ENCODE measurements at places on chromosomes 2 and 18.

DNA sequence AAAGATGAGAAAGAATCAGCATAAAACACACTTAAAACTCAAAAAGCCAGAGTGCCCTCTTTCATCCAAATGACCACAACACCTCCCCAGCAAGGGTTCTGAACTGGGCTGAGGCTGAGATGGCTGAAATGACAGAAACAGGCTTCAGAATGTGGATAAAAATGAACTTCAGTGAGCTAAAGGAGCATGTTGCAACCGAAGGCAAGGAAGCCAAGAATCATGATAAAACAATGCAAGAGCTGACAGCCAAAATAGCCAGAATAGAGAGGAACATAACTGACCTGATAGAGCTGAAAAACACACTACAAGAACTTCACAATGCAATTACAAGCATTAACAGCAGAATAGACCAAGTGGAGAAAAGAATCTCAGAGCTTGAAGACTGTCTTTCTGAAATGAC lies 12.2 kb upstream of the PSMA8 start:
- DNase-seq: no peak

GRCh38 chr2:184363213-184363612 lies 235.1 kb upstream of the ZNF804A start:
- DNase-seq: no peak

GRCh38 chr18:77461062-77461688 lies 211.5 kb downstream of the GALR1 start:
- DNase-seq: no peak

GRCh38 chr18:53795610-53796009 lies 428.9 kb downstream of the MBD2 start:
- DNase-seq: no peak

DNA sequence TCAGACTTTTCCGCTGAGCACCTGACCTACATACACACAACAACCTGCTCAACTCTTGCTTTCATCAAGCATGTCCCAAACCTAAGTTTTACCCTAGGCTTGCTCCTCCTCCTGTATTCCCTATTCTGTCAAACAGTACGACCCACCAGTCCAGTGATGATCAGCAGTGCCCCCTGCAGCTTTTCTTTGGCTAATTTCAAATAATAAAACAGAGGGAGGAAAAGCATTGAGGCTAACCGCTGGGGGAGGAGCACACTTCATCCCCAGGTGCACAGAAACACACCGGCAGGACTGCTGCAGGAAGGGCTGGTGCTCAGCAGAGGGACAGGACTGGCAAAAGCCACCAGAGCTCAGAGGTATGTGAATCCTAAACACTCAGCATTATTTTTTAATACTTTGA lies 21.2 kb downstream of the E2F6 start:
- no peak for DNase-seq

DNA sequence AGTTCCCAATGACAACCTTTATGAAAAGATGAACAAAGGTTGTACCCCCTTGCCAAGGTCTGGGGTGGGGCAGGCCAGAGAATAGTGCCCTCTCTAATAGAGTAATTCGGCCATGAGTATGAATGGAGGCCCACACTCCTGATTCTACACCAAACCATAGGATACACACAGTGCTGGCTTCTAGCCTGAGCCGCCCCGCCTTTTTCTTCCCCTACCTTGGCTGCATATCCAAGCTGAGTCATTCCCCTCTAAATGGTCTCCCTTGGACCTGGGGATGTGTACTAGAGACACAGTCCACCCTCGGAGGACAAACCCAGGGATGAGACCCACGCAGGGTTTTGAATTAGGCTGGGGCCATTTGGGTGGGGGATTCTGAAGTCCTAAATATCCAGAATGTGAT lies 107.2 kb upstream of the CAPN13 start:
- DNase-seq: no peak

DNA sequence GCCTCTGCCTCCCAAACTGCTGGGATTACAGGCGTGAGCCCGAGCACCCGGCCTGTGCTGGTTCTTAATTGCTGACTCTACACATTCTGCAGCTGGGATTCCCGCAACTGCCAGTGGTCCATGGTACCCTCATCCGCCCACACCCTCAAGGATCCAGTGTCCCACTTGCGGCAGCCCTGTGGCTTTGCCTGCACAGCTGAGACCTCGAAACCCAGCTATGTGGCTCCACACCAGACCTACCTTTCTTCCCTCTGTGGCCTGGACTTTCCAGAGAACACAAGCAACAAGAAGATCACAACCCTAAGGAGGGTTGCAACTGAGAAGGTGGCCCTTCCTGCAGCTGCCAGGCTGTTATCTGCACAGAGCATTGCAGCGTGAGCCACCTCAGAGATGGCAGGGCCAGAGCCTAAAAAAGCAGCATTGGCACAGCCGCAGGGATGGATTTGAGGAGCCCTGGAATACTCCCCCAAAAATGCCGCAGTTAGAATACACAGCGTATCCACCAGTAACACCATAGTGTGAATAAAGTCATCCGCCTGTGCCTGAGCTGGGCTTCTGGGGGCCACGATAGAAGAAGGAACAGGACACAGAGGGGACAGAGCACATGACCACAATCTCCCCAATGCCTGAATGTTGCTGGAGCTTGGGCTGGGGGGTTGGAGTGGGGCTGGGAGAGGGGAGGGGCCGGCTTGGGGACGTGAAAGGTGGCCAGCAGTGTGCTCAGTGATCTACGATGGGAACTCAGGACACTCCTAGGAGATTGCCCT lies 1.9 kb downstream of the GPR55 start:
- DNase-seq: no peak

GRCh38 chr2:42888321-42889245 lies 96.2 kb upstream of the HAAO start:
- no peak for DNase-seq

- no peak for DNase-seq
These were observed 2.4 kb upstream of the ETAA1 start for GRCh38 chr2:67394734-67395133.

GRCh38 chr2:85273738-85274731 lies 53.8 kb downstream of the TGOLN2 start:
- no peak for DNase-seq

DNA sequence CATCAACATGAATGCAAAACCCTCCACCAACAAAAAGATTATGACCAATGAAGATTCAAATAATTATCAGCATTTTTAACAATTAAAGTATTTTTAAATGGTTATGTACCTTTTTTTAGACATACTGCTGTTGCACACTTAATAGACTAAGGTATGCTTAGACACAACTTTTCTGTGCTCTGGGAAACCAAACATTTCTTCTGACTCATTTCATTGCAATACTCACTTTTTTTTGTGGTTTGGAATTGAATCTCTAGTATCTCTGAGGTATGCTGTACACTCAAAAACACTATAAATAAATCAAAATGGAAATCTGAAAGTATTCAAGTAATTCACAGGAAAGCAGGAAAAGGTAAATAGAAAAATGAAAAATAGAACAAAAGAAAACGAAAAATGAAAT lies 247.9 kb upstream of the POU3F3 start:
- DNase-seq: no peak

GRCh38 chr2:44974064-44974715 lies 32.7 kb downstream of the SIX3 start:
- no peak for DNase-seq

DNA sequence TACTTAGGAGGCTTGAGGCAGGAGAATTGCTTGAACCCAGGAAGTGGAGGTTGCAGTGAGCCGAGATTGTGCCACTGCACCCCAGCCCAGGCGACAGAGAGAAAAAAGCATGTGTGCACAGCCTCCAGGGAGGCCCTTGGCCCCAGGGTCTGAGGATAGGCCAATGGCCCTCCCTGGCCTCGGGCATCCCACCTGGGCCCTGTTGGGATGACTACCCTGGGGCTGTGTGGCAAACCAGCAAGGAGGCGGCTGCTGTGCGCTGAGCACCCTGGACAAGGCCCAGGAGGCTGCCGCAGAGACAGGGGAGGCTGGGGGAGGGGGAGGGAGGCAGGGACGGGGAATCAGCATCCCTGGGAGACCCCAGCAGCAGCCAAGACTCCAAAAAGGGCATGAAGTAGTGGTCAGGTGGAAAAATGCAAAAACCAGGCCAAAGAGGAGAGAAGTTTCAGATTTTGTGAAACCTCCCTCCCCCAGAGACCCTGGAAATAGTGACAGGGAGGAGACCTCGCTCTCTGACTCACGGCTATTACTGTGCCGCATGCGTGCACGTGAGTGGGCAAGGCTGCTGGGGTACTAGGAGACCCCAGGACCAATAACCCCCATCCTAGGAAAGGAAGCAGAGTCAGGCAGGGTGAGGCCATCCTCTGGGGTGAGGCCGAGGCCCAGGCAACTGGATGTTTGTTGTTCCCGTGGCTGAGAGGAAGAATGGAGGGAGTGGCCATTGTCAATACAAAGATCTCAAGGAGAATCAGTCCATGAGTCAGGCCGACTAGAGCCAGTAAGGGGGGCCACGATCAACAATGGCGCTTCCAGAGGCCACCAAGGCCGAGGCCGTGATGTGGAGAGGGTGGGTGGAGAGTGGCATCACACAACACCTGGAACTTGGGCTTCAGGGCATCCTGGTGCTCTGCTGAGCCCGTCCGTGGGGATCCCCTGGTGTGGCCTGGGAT lies 16.0 kb upstream of the B3GNT7 start:
- DNase-seq: no peak

- no peak for DNase-seq
These were observed 113.0 kb downstream of the ICA1L start for GRCh38 chr2:202758604-202759003.

GRCh38 chr2:165214093-165214492 lies 10.2 kb upstream of the SCN3A start:
- no peak for DNase-seq

DNA sequence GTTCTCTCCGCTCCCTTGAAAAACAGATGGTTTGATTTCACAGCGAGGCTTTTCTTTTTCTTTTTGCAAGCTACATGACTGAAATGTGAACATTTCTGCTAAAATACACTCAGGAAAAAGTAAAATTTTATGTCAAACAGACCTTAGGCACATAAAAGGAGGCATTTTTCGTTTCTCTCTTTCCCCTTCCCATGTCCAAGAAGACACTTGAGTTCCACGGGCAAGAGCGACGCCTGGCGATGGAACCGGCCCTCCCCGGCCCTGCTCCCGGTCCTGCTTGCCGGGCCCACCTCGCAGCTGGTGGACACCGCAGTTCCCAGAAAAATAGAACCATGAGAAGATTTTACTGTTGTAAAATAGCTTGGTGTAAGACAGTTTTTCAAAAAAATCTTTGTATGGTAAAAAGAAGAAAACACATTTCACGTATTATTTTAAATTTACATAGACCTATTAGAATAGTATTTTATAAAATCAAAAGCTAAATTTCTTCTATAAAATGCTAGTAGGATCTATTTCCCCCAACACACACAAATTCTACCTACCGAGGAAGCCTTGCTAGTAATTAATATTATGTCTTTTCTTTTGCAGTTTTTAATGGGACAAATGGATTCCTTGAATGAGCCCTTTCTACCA lies 2.3 kb upstream of the ALKAL2 start:
- DNase-seq: peak; percentile 65

- no peak for DNase-seq
These were observed 428.8 kb downstream of the ZNF521 start for GRCh38 chr18:24923138-24923537.

DNA sequence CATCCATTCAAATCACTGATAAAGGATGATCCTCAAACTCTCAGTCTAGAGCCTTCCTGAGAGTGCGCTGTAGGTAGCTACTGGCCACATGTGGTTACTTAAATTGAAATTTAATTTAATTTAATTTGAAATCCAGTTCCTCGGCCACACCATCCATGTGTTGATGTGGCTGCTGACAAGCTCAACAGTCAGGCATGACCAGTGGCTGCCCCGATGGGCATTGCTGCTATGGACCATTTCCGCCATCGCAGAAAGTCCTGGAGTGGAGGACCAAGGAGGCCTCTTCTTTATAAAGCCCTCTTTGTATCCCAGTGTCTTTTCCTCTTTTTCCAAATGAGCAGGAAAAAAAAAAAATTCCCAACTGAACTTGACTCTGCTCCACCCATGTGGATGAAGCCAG lies 100.6 kb downstream of the HDAC4 start:
- DNase-seq: no peak

DNA sequence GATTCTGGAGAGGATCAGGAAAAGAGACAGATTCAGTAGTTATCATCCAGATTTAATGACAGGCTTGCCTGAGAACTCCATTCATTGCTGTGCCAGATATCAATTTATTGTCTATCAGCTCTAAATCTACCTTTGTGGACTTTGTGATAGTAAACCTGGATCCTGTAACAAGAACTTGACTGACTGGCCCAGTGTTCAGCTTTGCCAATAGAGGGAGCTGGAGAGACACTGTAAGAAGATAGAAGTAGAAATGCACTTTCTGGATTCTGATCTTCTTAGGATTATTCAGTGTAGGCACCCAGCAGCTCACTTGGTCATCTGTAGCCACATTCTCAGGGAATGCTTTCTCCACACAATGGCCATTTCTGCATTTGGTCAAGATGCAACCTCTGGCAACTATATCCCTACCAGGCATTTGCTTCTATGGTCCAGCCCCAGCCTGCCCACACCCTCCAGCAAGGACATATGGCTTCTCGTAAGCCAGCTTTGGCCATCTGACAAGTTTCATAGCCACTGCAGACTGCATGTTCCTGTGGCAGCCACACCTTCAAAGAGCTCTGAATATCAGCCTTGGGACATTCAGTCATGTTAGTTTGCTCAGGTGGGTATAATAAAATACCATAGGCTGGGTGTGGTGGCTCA lies 6.1 kb upstream of the SERPINB8 start:
- DNase-seq: peak; percentile 70

GRCh38 chr2:174635015-174635593 lies 37.5 kb upstream of the WIPF1 start:
- DNase-seq: no peak
